ENCODE measurements at places on chromosomes 4 and X.

GRCh38 chr4:25621027-25621930 is 34.4 kb upstream of the SLC34A2 start:
- DNase-seq, result no peak

GRCh38 chr4:80913381-80913780 is 117.1 kb upstream of the BMP3 start:
- DNase-seq, result no peak

DNA sequence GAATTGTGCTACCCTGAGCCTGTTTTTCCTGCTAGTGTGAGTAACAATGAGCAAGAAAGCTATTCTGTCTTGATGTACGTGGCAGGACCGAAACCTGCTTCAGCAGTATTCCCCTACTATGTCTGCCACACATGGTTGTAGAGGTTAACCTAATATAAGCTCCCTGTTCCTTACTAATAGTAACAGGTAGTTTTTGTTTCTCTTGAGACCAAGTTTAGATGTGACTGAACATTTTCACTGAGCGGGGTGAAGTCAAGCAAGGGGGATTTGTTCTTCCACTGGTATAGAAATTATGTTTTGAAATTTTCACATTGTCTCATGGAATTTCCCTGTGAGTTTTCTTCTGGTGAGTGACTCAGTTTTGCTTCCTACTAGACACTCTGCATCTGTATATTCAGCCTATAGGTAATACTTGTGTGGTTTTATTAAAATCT is 37.3 kb downstream of the RRAGB start:
- no peak for DNase-seq

DNA sequence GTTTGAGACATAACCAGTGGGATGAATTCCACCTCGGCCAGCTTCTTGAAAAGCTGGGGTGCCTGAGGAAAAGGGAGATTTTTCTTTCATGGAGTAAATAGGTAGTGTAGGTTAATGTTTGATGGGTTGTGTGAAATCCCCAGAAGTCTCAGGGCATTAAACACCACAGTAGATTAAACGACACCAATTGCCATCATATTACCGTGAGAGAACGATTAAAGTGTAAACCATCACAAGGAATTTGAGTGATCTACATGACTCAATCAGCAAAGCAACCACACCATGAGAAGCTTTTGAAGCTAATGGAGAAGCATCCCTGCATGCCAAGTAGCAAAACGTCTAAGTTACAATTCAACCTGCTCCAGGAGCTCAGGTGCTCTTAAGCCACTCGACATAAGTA is 322.5 kb upstream of the GATB start:
- DNase-seq, result no peak

GRCh38 chrX:8870411-8870810 is 69.2 kb upstream of the FAM9A start:
- no peak for DNase-seq

DNA sequence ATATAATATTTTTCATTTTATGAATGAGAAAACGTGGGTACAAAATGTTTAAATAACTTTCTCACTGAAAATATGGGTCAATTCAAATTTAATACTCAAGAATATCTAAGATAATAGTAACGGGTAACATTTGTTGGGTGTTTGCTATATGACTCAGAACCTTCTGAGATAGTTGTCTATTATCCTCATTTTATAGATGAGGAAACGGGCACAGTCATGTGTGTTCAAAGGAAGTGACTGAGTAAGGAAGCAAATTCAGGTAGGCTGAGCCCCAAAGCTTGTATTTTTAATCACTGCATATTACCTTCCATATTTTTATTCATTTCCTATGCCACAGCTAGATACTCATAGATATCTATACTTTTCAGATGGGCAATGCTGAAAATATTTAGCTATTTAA is 12.2 kb upstream of the CAMK2D start:
- DNase-seq, result no peak

GRCh38 chr4:61741327-61742096 is 541.4 kb downstream of the ADGRL3 start:
- DNase-seq, result no peak

- DNase-seq, result no peak
These were observed 85.7 kb downstream of the ATP10D start for GRCh38 chr4:47570816-47571215.

- no peak for DNase-seq
These were observed 983.7 kb downstream of the STIM2 start for GRCh38 chr4:27844376-27844775.

GRCh38 chrX:53262918-53263394 is 18.4 kb downstream of the IQSEC2 start:
- no peak for DNase-seq

GRCh38 chrX:129802863-129803262 is 23.1 kb downstream of the SASH3 start:
- DNase-seq, result no peak

GRCh38 chrX:22150371-22150770 is 118.2 kb downstream of the PHEX start:
- DNase-seq, result no peak

- peak; percentile 50 for DNase-seq
These were observed 206.6 kb upstream of the HS3ST1 start for GRCh38 chr4:11635342-11635741.

- no peak for DNase-seq
These were observed 31.5 kb upstream of the STOX2 start for GRCh38 chr4:183873409-183874185.

DNA sequence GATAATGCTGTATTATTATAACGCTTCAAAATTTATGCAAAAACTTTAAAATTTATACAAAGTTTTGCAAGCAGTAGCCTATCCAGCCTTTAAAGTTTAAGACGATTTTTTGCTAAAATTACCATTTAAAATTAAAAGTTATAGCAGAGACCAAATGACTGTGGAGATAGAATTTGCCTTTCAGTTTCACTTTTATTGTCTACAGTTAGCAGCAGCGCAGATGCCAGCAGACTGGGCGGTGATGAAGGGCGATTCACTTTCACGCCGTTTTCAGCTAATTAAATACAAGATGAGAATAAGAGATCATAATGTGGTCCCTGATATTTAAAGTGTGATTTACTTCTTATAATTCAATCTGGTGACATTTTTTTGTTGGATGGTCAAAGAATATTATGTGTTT is 1381.5 kb upstream of the ADGRL3 start:
- no peak for DNase-seq

GRCh38 chrX:49287665-49288064 is 15.8 kb upstream of the GAGE10 start:
- DNase-seq, result no peak

GRCh38 chr4:162891788-162892707 is 274.6 kb downstream of the NAF1 start:
- no peak for DNase-seq

DNA sequence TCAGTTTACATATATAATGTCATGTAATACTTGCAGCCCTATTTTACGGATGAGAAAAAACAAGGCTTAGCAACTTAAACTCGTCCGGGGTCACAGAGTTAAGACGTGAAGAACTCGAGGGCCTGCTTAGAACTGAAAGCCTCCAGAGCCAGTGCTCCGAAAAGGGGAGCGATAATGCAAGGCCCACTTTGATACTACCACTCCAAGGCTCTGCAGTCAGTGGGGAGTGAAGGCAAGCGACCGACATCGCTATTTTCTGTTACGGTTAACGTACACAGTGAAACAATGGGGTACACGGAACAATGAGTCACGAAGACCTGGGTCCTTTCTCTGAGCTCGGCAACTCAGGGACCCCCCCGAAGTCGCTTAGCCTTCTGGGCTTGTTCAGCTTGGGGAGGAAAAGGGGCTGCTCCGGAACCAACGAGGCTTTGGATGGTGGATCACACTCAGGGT is 965 bp downstream of the PPA2 start:
- no peak for DNase-seq

DNA sequence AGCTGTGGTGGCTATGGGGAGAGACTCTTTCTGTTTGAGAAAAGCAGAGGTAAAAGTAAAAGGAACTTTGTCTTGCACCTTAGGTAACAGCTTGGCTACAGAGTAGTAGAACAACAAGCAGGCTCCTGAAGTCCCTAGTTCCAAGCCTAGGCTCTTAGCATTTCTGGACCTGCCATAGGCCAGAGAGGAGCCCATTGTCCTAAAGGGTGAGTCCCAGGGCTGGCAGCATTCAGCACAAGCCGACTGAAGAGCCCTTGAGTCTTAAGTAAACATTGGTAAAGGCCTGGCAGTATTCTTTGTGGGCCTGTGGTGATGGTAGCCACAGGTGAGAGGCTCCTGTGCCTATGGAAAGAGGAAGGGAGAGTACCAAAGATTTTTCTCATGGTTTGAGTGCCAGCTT is 38.2 kb downstream of the CSN3 start:
- DNase-seq, result no peak

GRCh38 chr4:25651682-25652081 is 4.0 kb upstream of the SLC34A2 start:
- DNase-seq, result no peak

- DNase-seq, result no peak
These were observed 172.5 kb upstream of the CPEB2 start for GRCh38 chr4:14829795-14830194.

- DNase-seq, result no peak
These were observed 5.0 kb downstream of the PLP2 start for GRCh38 chrX:49176421-49177326.

GRCh38 chrX:7680181-7680580 is 162.8 kb upstream of the VCX start:
- DNase-seq, result no peak

GRCh38 chrX:7943600-7944245 is 16.5 kb upstream of the PNPLA4 start:
- DNase-seq, result no peak

DNA sequence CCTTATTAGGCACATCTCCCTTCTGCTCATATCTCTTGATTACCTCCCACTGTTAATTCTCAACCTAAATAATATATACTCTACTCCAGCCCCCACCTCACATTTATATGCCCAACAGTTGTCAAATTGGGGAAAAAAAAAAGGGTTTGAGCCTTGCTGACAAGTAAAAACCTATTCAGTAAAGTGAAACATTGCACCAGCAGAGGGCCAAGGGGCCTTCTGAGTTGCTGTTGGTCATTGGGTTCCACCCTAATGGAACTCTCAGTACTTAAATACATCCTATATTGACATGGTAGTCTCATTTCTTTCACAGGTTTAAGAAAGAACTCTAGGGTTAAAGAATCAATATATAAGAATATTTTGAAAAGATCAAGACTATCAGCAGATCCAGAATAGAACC is 362.2 kb downstream of the SMARCA1 start:
- DNase-seq, result no peak

- DNase-seq, result peak; percentile 4
These were observed 27.2 kb downstream of the TAPT1 start for GRCh38 chr4:16199093-16199492.

- no peak for DNase-seq
These were observed 445.8 kb downstream of the CCSER1 start for GRCh38 chr4:90572996-90573395.

GRCh38 chr4:161949946-161950725 is 213.7 kb downstream of the FSTL5 start:
- DNase-seq, result no peak

- no peak for DNase-seq
These were observed 31.6 kb downstream of the TMEM31 start for GRCh38 chrX:103742339-103742738.

- peak; percentile 12 for DNase-seq
These were observed 4.6 kb downstream of the PNMA5 start for GRCh38 chrX:152989292-152989658.

DNA sequence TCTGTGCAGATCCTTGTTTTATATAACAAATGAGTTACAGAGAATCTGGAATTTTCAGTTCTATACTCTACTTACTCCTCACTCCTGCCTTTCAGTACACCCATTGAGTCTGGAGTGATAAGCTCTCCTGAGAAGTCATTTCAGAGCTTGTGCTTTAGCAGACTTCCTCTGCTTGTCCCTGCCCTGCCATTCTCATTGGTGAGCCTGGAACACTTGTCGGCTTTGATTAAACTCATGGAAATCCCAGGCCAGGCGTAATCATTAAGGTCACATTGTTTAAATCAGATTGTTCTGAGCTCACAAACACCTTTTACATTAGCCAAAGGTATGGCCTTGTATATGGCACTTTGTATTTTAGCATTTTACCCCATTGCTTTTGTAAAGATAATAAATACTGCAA is 102.7 kb downstream of the CNKSR2 start:
- no peak for DNase-seq

DNA sequence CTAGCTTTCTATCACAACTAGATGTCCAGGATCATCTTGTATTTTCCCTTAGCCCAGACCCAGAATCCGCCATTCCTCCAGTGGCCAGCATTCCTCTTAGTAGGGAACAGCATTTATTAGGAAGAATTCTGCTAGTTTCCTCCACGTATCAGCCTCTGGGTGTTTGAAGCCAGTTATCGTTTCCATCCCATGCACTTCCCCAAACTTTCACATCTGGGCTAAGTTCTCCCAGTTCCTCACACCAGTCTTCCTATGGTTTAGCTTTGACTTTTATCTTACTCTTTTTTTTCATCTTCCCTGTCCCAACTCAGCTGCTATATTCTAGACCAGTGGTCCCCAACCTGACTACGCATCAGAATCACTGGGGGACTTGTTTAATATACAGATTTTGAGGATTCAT is 53.5 kb upstream of the PRSS48 start:
- DNase-seq, result no peak

GRCh38 chrX:119989905-119990555 is 46.5 kb upstream of the NKAP start:
- no peak for DNase-seq

DNA sequence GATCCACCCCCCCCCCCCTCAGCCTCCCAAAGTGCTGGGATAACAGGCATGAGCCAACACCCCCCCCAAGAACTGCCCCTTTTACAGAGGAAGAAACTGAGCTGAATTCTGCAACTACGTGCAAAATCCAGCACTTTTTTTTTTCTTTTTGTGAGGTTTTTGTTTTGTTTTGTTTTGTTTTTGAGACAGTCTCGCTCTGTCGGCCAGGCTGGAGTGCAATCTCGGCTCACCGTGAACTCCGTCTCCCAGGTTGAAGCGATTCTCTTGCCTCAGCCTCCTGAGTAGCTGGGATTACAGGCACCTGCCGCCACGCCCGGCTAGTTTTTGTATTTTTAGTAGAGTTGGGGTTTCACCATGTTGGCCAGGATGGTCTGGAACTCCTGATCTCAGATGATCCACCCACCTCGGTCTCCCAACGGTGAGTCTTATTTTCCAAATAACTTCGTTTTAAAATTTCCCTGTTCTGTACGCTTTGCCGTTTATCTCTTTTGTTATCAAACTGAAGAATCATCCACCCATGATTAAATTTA is 4.9 kb downstream of the CRLF2 start:
- DNase-seq, result no peak

DNA sequence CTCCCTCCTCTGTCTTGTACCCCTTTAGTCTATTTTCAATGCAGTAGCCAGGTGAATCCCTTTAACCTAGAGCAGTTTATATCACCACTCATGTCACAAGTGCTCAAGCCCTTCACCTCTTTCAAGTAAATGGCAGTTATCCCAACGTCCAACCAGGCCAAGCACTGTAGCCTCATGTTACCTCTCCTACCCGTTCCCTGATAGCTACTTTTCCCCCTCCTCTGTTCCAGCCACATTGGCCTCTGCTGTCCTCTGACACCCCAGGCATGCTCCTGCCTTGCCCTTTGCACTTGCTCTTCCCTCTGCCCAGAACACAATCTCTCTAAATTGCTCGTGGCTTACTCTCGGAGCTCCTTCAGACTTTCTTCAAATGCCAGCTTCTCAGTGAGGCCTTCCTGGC is 15.2 kb downstream of the GUCY1B1 start:
- DNase-seq, result no peak
